NCI-H526 (cell line): ENCODE measurements at places on chromosomes 6 and 20.

- DNase-seq = no peak
These were observed 1.1 kb upstream of the RNF24 start for GRCh38 chr20:4016340-4017050.

DNA sequence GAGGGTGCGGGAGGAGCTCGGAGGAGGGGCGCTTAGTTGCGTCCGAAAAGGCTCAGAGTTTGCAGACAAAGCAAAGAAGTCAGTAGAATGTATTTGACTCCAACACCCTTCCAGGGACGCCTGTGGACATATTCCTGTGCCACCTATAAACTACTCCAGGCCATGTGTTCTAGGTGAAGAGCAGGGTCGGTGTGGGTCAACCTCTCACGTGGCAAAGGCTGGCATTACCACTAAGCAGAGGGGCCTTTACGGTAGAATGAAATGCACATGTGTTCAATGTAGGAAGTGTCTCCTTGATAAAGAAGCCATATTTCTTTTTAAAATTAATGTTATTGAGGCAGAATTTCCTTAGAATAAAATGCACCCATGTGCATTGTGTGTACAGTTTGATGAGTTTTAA lies 15.4 kb downstream of the SIRT5 start:
- DNase-seq = no peak

- DNase-seq = peak; percentile 80
These were observed 438.4 kb upstream of the SPTLC3 start for GRCh38 chr20:12570371-12570770.

GRCh38 chr6:80210618-80211017 lies 104.1 kb downstream of the BCKDHB start:
- DNase-seq = no peak

DNA sequence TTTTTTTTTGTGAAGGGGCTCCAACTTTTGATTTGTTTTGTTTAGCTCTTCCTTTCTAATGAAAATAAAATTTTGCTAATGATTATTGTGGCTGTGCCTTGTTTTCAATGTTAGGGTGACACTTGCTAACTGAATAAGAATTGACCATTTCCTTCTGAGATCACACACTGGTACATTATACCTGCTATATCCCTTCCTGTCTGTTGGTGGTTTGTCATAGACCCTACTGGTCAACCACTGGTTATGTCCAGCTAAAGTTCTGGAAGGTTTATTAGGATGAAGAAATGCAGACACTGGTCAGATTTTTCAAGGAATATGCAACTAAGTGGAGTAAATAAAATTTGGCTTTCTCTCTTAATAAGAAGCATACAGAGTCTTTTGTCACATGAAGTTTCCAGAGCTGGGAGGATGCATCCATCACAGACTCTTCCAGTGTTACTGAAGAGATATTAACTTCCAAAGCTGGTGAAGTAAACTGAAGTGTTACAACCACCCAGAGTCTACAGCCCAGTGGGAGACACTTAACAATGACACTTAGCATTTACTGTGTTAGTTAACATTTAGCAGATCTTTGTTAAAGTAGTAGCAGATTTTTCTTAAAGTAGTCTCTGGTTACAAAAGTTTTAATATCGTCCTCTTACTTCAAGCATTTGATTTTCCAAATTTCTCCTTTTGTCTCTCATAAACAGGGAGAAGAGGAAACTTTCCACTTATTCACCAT lies 19.7 kb upstream of the CALHM5 start:
- DNase-seq = no peak

DNA sequence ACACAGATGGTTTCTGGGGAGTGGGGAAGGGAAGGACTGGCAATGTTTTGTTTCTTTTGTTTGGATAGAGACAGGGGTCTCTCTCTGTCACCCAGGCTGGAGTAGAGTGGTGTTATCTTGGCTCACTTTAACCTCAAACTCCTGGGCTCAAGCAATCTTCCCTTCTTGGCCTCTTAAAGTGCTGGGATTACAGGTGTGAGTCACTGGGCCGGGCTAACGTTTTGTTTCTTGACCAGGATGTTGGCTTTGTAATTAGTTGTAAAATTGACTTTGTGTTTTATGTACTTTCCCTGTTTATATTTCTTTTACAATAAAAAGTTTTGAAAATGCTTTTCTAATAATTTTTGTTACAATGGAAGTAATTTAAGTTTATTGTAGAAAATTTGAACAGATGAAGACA lies 10.9 kb downstream of the SPATS1 start:
- DNase-seq = no peak
